ENCODE measurements at places on chromosomes 16 and 17. TPM values are rescaled to one million over a fixed set of nuclear protein-coding genes. Genes with fewer than 3 reads are reported as not detected.

Gene SLC38A8
- total RNA-seq = 2.8 TPM

Gene KRT17
- total RNA-seq = not detected

Gene TBC1D3C
- total RNA-seq = 1.4 TPM

Gene IRX3
- 6.5 TPM for total RNA-seq

Gene MGAT5B
- total RNA-seq = 29.8 TPM

Gene PIGQ
- total RNA-seq = 28.8 TPM

Gene ATP6V0D1
- 130 TPM for total RNA-seq

Gene TMC6
- total RNA-seq = 5.1 TPM

Gene GNG13
- total RNA-seq = not detected

Gene NEUROD2
- 0.46 TPM for total RNA-seq

Gene WNK4
- total RNA-seq = 0.69 TPM

Gene RGS11
- 10.1 TPM for total RNA-seq

Gene KRTAP1-5
- not detected for total RNA-seq

Gene KRT27
- total RNA-seq = not detected

Gene HSD11B2
- 6.5 TPM for total RNA-seq

Gene TMEM88
- 2.3 TPM for total RNA-seq

Gene HEXIM1
- 14.1 TPM for total RNA-seq

Gene OTOP2
- total RNA-seq = not detected

Gene ZNF19
- 10.4 TPM for total RNA-seq

Gene MYOCD
- total RNA-seq = 0.46 TPM

Gene NAGS
- total RNA-seq = 4.8 TPM

Gene XAF1
- 4.6 TPM for total RNA-seq

Gene SHCBP1
- total RNA-seq = 4.6 TPM

Gene KRT9
- not detected for total RNA-seq

Gene LGALS9B
- not detected for total RNA-seq

Measured in diencephalon (tissue), 1 donor.